Smooth muscle cell of the brain vasculature (primary cell): ENCODE measurements at places on chromosomes 4 and X.

DNA sequence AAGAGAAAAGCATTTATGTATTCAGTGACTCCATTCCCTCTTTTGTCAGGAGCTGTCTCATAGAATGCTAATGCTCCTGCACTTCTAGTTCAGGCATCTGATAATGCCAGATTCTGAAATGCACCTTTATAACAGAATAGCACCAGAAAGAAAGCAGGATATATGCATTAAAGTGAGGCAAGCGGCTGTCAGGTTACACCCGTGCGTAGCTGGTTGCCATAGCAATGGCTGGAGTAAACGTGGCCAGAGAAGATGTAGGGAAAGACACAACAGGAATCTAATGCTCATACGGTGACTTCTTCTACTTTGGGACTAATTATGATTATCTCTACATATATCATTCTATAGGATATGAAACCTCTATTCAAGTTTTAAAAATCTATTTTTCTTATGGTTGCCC is 5.9 kb downstream of the EMCN start:
- no peak for DNase-seq

DNA sequence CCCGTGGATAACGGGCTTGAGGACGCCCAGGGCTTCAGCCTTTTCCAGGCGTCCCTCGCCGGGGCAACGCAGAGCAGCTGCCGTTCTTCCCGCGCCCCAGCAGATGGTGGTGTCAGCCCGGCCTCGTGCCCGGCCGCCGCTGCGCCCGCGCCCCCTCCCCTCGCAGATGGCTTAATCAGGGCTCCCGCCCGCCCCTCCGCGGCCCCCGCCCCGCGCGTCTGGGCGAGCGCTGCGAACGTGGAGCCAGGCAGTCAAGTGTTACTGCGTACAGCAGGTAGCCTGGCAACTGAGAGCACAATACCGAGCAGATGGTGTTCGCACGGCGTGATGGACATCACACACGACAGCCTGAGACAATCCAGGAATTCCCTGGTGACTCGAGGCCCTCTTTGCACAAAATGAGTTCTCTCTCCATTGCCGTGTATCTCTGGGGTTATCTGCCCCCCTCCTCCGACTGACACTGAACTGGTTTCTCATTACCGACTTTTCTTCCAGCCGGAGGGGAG is 69.3 kb downstream of the MGST2 start:
- DNase-seq = no peak

DNA sequence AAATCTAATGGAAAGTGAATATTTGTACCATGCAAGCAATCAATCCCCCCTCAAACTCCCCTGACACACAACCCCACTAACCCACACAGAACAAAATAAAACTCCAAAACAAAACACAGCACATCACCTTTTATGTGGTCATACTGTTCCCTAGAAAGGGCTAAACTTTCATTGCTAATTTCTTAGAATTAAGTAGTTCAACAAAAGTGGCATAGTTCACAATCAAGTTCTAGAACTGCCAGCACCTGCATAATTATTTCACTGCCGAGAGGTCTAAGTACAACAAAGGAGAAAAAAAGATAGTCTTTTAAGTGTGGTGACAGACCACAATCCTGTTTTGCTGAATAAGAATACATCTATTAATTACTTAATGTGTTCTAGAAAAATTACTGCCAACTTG is 58.8 kb downstream of the AMMECR1 start:
- DNase-seq = no peak

DNA sequence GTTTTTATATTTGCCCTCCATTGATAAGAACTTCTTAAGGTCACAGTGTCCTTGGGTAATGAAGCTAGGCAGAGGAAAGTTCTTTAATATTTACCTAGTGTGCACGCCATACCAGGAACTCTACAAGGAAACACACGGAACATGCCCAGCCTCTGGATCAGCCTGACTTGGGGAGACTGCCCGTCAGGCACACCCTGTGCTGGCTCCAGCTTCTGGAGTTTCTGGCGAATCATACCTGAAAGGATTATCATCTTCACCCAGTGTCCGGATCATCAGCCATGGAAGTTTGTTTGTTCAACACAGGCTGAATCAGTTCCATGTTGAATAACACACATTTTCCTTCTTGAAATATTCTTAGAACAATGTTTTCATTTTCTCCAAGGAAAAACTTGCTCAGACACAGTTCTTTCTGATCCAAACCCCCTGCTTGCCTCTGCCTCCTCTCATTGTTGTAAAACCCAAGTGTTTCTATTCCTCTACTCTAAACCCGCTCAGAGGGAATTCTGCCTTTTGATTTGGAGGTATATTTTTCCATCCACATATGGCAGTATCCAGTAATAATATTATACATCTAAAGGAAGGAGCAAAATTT is 176.7 kb downstream of the SHROOM3 start:
- no peak for DNase-seq

DNA sequence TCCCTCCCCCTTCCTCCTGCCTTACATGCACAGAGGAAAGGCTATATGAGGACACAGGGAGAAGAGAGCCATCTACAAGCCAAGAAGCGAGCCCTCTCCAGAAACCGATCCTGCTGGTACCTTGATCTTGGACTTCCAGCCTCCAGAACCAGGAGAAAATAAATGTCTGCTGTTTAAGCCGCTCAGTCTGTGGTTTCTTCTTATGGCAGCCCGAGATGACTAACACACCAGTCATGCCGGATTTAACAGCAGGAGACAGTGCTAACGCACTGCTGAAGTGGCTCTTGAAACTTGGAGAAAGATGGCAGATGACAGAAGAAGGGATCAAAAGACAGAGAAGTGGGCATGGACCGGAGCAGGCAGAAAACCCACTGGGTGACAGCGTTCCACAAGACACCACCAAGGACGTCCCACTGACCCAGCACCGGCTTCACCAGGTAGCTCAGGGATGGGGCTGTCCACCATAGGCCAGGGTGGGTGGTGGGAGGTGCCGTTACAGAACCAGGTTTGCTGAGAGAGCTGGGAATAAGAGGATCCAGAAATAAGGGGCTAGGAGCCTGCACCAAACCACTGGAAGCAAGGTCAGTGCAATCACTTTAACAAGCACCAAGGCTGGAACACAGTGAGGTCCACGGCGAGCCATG is 6.2 kb upstream of the MAN2B2 start:
- DNase-seq = no peak

DNA sequence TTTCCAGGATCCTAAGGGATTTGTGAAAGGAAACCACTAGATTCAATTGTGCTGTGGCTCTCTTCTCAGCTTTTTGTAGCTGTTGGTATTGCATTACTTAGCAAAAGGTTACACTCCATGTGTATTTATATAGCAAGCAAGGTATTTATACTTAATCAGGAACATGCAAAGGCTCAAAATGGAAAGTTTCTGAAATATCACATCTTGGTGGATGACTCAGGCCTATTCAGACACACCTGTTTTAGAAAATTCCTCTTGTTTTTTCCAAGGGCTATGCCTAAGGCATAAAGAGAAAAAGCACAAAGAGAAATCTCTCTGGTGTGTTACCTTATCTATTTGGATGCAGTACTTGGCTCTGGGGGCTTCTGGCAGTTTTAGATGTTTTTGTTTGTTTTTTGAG is 144.4 kb upstream of the GALNT7 start:
- no peak for DNase-seq

DNA sequence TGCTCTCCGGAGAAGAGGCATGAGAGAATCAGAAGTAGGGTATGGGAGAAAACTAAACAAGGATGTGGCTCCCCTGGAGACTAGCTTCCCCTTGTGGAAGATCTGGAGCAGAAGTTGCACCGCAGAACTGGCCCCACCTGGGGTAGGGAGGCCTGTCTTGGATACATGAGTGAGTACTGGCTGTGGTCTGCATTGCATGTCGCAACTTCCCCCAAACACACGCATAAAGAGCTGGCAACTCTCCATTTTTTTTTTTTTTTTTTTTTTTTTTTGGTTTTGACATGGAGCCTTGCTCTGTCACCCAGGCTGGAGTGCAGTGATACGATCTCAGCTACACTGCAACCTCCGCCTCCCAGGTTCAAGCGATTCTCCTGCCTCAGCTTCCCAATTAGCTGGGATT is 119.9 kb downstream of the EGF start:
- DNase-seq = no peak

DNA sequence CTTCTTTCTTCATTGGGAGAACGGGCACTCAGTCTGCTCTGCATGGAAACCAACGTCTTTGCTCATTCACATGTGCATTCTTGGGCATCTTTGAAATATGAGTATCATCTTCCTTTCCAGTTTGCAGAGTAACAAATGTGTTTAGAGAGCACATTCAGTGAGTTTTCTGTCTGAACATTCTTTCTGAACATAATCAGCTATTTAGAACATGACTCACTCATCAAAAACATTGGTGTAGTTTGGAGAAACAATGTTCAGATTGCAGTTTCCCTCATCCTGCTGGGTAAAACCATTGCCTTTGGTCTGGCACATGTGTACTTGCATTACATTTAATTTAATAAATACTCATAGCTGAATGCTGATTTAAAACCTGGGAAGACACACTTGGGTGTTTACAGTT is 81.5 kb upstream of the F9 start:
- no peak for DNase-seq

DNA sequence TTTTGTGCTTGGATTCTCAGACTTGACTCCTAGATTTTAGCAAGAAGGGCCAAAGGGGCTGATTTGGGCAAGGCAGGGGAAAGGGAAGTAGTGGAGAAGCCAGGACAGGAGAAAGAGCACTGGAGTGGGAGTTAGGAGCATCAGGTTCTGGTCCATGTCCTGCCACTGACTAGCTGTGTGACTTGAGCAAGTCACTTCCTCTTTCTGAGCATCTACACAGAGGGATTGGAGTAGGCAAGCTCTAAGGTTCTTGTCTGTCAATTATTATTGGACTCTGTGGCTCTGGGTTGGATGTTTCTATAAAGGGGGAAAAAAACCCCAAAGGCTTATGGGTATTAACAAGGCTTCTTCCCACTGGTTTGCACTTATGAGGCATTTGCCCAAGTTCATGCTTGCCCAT is 24.4 kb downstream of the PLAC1 start:
- DNase-seq = no peak

DNA sequence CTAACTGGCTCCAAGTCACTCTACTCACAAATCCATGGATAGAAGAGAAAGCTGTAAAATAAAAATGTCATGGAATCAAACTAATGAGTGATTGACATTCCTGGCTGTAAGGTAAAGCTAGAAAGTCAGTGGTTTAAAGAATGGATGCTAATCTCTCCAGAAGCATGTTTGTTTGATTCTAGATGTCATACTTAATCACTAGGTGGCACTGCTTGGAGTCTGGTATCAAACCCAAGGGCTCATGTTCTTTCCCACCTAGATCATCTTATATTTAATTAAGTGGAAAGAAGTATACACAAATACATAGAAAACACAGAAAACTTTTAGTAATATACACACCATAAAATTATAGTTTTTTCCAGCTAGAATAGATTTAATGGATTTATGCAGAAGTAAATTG is 2666.6 kb downstream of the PCDH7 start:
- no peak for DNase-seq

GRCh38 chr4:7030856-7031255 is 12.3 kb upstream of the TADA2B start:
- no peak for DNase-seq

DNA sequence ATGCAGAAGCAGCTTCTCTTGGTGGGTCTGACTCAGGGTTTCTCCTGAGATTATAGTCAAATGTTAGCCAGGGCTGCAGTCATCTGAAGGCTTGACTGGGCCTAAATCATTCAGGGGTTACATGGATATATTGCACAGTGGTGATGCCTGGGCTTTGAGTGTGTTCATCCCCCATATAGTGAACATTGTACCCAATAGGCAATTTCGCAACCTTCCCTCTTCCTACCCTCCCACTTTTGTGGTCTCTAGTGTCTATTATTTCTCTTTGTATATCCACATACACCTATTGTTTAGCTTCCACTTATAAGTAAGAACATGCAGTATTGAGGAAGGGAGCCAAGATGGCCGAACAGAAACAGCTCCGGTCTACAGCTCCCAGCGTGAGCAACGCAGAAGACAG is 90.3 kb upstream of the CAMK2D start:
- DNase-seq = no peak

DNA sequence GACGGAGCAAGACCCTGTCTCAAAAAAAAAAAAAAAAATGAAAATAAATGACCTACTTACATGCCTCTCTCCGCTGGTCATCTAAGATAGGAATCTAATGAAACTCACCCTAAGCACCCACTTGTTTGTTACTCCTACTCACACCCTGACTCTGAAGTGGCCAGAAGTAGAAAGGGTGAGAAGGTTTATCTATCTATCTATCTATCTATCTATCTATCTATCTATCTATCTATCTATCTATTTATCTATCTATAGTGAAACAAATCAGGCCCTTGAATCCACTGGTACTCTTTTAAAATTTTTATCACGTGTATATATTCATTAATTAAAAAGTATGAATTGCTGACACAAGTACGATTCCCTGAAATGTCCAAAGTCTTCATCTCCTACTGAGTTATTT is 75.2 kb downstream of the SLC10A7 start:
- no peak for DNase-seq

- DNase-seq = no peak
Measured at GRCh38 chrX:41291309-41291708, 42.7 kb upstream of the DDX3X start.

DNA sequence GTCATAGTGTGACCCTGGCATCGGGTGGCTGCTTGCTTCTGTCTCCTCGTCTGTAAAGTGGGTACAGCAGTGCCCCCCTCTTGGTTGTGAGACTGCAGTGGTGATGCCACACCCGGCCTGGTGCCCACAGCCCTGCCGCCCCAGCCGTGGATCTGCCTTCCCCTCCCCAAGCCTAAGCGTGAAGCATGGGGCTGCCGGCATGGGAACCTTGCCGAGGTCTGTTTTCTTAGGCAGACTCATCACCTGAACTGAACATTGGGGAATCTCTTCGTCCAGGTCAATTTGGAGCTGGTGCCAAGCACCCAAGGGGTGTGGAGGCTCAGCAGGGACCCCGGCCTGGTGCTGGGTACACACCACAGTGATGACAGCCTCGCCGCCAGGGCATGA is 108.4 kb downstream of the PSAPL1 start:
- no peak for DNase-seq

- no peak for DNase-seq
Measured at GRCh38 chr4:6331018-6331417, 61.4 kb downstream of the WFS1 start.

DNA sequence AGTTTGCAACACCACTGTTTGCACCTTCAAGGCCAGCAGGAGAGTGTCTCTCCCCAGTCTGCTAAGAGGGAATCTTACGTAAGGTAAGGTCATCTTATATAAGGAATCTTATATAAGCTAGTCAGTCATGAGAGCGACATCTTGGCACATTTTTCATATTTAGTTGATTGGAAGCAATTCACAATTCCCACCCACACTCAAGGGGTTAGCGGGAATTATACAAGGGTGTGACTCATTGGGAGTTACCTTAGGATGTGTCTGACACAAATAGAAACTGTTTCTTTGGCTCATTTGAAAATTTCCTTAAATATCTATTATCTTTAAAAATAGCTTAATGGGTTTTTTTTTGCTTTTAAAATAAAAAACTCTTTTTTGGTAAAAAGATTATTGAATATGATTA is 62.1 kb upstream of the GRPR start:
- DNase-seq = no peak

GRCh38 chr4:182768838-182769237 is 148.3 kb downstream of the DCTD start:
- DNase-seq = no peak

DNA sequence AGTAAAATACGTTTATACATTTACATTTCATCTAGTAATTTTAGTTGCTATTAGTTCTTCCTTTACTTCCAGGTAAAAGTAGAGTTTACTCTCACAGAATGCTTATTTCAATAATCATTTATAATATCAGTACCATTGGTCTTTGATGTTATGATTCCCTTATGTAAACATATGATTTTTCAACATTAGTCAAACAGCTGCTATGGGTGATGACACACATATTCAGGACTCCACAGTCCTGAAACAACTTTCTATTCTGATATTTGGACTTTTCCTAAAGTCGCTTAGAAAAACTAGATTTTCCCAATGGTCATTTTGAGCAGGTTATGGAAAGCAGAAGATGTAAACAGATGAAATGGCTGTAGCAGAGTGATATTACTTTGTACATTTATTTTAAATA is 369.8 kb downstream of the UNC5C start:
- no peak for DNase-seq
